ENCODE measurements at places on chromosomes 1 and 21. TPM values are rescaled to one million over a fixed set of nuclear protein-coding genes. Genes with fewer than 3 reads are reported as not detected.

- DNase-seq, result no peak
Measured at GRCh38 chr1:160731990-160732389, 7.1 kb upstream of the SLAMF7 start.

Gene RAB42
- polyA plus RNA-seq, result 2.0 TPM

GRCh38 chr1:201754353-201754752, 74.6 kb upstream of the IPO9 start:
- DNase-seq, result no peak

Gene OR2L2
- not detected for polyA plus RNA-seq

DNA sequence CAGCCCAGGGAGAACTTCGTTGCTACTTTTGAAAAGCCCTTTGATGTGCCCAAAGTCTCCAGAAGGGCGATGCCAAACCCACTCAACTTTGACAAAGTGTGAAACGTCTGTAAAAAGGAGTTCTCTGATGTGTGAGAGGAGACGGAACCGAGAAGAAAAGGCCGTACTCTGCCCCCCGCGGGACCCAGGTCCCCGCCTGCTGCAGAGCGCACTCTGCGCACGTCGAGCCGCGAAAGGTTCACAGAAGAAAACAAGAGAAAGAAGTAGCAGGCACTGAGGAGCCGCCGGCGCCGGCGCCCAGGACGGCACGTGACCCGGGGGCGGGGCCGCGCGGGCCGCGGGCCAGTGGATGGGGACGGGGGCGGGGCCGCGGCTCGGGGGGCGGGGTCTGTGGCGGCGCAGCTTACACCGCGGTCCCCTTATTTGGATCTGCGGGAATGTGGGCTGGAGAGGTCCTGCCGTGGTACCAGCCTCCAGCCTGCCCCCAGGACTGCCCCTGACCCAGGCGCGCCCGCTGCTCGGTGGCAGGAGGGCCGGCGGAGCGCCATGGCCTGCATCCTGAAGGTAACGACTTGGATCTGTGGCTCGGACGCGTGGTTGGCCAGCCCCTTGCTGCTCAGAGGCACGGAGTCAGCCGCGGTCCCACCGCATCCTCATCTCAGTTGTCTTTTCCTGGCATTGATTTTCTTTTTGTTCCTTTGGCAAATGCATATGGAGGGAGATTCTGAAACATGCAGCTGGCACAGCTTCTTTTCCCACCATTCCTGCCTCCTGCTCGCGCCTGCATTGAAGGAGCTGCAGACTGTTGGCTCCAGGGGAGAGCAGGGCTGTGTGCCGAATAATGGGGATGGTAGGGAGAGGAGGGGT, at the start of gene ST6GALNAC3:
ST6GALNAC3 (plus strand) TSS at position 426 of the 867 bp plus-strand sequence.
- no peak for DNase-seq

DNA sequence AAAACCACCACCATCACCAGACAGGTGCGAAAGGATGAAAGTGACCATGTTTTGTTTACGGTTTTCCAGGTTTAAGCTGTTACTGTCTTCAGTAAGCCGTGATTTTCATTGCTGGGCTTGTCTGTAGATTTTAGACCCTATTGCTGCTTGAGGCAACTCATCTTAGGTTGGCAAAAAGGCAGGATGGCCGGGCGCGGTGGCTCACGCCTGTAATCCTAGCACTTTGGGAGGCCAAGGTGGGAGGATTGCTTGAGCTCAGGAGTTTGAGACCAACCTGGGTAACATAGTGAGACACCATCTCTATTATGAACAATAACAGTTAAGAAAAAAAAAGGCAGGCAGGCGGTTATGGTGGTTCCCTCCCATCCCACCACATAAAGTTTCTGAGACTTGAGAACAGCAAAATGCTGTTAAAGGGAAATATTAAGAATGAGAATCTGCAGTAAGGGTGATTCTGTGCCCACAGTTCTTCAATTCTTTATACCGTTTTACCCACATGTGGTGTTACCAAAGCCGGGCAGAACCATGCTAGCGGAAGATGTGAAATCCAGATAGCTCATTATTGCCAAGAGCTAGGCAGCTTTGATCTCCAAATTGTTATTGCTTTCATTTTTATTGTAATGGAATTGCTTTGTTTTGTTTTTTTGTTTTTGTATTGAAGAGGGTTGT, 34.5 kb upstream of the TDRD10 start:
- DNase-seq, result no peak

- no peak for DNase-seq
Measured at GRCh38 chr1:228876187-228876586, 140.9 kb downstream of the RHOU start.

Gene LORICRIN
- polyA plus RNA-seq, result not detected

GRCh38 chr1:184604152-184604900, 150.3 kb downstream of the EDEM3 start:
- DNase-seq, result no peak
